ENCODE measurements at places on chromosomes 12 and 14.

- DNase-seq, result no peak
Measured at GRCh38 chr14:103281496-103282231, 52.4 kb upstream of the EIF5 start.

- DNase-seq, result no peak
Measured at GRCh38 chr12:130863298-130863697, 8.6 kb upstream of the RAN start.

- no peak for DNase-seq
Measured at GRCh38 chr14:22231018-22231417, 358.0 kb downstream of the DAD1 start.

DNA sequence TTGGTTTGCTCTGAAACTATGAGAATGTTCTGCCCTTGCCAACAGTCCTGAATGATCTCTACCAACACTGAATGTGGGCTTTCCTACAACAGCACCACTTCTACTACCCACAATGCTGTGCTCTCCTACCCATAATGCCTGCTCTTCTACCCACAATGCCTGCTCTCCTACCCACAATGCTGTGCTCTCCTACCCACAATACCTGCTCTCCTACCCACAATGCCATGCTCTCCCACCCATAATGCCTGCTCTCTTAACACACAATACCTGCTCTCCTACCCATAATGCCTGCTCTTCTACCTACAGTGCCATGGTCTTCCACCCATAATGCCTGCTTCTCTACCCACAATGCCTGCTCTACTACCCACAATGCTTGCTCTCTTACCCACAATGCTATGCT lies 92.3 kb downstream of the KCNK13 start:
- no peak for DNase-seq

DNA sequence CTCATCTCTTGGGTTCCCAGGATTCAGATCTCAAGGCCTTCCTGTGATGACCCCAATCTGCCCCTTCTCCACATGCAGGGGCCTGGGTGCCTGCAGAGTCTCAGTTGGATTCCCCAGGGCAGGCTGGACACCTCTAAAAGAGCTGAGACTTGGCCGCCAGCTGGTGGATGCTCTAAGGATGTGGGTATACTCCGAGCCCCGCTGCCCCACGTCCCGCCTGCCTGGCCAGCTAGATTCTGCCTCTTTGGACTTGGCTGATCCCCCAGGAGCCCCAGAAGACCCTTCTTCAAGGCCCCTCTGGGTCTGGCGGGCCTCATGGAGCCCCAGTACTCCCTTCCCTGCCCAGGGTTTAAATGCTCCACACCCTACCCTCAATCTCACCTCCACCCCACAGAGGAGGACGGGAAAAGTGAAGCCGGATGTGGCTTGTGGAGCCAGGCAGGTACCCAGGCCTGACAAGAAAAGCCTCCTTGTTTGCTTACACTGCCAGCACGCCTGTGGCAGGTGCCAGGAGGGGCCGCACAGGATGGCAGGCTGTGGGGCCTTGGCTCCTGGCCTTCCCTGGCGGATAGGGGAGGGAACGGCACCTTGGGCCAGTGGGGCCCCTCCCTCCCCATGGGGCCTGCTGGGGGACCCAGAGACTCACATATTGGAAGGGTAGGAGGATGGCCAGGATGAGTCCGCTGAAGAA lies 15.1 kb downstream of the FAIM2 start:
- peak; percentile 28 for DNase-seq

DNA sequence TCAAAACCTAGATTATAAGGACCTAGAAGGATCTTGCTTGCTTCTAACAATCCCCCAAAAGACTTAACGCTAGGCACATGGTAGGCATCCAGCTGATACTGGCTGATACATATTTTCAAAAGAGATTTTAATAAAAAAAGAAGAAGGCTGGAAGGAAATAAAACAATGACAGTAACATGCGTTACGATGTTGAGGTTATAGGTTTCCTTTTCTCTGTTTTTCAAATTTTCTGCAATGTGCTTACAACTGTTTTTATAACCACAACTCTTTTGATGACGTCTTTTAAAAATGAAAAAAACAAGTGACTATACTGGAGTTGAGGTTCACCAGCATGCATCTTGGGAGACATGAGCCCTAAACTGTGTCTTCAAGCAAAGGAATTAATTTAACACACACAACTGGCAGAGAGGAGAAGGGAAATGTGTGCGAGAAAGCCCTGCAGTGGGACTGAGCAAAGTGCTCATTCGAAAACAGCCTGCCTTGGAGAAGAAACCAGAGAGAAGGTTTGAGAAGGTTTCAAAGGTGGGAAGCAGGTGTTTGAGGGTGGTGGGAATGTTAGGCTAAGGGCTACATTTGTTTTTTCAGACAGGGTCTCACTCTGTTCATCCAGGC lies 80.4 kb downstream of the DUSP16 start:
- no peak for DNase-seq

- no peak for DNase-seq
Measured at GRCh38 chr12:52019113-52019770, 12.5 kb downstream of the TAMALIN start.
